Fibroblast of skin of back (primary cell): ENCODE measurements at places on chromosomes 12 and 14.

DNA sequence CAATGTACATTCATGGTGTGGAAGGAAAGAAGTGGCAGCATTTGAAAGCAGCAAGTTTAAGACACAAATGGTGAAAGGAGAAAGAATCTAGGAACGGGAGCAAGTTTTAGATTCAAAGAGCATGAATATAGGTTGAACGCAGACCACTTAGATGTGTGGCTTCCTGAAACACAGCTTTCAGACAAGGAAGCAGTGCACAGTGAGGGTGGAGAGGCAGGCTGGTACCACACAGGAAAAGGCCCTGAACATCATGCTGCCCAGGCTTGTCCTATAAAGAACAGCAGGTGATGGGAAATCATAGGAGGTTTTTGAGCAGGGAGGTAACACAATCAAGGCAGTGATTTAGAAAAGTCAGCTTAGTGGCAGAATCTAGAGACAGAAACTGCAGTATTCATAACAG is 35.6 kb downstream of the GNS start:
- DNase-seq: no peak

DNA sequence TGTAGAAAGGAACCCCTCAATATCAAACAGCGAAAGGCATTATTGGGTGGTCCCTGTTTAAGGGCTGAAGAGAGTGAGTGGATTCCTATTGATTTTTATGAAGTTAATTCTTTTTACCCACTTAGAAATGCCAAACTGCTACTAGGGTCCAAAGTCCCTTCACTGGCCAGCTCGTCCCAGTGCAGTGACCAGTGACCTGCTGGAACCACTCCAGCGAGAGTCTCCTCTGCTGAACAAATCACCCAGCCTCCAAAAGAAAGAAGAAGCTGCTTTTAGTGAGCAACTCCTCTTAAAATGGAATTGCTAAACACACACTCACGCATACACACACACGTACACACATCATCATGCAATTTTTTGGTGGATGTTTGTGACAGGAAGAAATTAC is 198.2 kb upstream of the PLEKHG7 start:
- DNase-seq: no peak

DNA sequence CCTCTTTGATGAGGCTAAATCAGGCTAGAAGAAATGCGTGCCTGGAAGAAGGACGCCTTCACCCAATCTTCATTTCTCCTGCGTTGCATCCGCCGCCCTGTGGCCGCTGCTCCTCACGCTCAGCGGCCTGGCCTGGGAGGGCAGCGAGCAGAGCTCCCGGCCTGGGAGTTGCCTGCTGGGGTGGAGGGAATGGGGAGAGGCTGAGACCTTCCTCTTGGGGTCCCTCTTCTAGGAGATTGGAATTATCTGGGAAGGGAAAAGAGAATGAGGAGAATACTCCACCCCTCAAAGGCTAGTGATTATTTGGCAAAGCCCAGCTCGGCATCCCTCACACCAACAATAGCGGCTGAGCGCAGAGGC is 2.4 kb upstream of the HOXC12 start:
- no peak for DNase-seq

DNA sequence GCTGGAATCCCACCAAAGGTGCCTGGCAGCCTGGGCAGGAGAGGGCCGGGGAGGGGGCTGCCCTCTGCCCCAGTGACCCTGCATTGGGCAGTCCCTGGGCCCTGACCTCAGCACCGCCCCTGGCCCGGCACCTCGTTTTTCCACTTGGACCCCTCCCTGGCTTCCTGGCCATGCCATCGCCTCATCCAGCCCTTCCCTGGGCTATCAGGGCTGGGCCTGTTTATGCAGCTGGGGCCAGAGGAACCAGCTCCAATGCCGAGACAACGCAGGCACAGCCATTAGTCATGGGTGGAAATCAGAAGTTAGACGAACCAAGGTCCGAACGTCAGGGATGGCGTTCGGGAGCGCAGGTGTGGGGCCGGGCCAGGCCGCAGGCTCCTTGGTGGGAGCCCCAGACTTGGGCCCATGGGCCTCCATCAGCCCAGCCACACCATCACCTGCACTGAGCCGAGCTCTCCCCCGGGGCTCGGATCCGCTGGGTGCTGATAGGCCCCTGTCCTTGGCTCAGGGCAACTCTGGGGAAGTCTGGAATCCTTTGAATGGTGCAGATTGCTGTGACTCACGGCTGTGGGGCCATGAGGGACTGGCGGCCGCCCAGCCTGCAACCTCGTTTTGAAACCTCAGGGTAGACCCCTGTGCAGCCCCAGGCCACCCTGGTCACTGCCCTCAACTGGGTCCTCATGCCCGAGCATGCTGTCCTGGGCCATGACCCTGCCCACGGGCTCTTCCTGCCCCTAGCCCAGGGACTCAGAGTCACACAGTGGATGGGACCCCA is 169.4 kb downstream of the KIF26A start:
- DNase-seq: no peak

- no peak for DNase-seq
Observed at GRCh38 chr14:67056684-67057083, 132.6 kb upstream of the GARIN2 start.
